ENCODE measurements at places on chromosomes 12 and 14.

DNA sequence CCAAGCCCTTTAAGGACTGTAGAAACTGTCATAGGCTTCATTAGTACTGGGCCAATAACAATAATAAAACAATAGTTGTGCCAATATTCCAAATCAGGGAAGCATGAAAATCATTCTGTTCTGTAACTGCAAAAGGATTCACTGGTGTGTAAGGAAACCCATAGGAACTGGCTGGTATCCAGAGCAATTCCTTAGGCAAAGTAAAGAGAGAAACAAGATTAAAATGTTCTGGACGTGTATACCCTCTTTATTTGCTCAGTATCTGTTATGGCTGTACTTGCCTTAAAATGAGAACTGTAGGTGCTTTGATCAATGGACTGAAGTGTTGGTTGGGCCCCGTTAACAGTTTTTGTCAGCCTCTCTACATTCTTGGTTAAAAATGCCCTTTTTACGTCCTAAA, 72.4 kb upstream of the STAC3 start:
- no peak for DNase-seq

DNA sequence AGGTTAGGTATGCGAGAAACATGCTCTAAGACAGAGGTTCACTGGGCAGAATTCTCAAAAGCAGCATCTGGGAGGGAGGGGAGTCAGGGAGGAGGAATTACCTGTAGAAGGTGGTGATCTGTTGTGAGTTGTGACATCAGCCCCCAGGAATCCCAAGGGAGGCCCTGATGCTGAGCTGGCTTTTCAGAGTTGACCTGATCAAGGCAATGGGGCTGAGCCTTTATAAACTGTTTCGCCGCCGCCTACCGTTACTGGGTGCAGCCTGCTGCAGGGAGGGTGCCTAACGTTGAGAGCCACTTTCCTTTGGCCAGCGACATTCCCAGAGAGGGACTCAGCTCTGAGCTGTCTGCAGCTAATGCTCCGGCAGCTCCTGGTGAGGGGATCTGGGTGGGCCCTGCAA, 257.9 kb upstream of the TMEM132C start:
- no peak for DNase-seq

DNA sequence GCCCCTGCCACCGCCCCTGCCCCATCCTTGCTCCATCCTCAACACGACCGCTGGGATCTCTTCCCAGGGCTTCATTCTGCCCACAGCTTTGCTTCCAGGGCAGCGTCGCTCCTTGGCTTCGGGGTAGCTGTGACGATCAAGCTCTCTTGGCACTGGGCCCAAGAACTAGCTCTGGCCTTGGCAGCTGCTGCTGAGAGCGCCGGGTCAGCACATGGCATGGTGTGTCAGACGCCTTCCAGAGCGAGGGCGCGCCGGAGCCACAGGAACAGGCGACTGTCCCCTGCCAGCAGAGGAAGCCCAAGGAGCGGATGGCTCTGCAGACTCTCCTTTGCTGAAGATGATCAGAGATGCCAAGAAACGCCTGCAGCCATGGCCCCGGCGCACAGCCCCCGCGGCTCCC, 15.9 kb downstream of the RAB35 start:
- DNase-seq, result no peak

DNA sequence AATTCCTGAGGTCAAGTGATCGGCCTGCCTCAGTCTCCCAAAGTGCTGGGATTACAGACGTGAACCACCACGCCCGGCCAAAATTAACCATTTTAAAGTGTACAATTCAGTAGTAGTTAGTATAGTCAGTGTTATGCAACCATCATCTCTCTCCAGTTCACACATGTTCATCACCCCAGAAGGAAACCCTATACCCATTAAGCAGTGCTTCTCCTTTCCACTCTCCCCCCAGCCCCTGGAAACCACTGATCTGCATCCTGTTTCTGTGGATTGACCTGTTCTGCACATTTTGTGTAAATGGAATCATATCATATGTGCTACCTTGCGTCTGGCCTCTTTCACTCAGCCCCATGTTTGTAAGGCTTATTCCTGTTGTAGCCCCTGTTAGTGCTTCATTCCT, 52.2 kb downstream of the PHETA1 start:
- no peak for DNase-seq

DNA sequence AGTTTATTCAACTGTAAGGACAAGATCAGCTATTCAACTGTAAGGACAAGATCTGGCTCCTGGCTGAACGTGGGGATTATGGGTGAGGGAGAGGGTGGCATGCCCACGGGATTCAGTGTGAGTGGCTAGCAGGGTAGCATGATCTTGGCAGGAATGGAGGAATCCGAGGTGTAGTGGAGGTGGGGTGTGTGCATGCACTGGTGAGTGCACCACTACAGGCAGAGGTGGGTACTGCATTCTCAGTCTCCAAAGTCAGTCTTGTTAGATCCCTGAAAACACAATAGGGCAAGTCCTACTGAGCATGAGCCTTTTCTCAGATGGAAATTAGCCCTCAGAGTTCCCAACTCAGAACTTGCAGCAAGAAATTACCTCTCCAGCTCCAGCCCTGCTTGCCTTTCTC, 32.2 kb upstream of the DCD start:
- peak; percentile 49 for DNase-seq

DNA sequence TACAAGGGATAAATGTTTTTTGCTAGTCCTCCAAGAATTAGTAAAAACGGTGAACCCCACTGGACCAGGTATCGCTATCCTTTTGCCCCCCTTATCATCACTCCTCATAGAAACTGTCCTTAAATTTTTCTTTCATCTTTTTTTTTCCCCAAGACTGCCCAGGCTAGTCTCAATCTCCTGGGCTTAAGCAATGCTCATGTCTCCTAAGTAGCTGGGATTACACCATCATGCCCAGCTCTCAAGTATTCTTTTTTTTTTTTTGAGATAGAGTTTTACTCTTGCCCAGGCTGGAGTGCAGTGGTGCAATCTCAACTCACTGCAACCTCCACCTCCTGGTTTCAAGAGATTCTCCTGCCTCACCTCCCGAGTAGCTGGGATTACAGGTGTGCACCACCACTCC, 9.7 kb downstream of the IRF2BPL start:
- DNase-seq, result no peak

DNA sequence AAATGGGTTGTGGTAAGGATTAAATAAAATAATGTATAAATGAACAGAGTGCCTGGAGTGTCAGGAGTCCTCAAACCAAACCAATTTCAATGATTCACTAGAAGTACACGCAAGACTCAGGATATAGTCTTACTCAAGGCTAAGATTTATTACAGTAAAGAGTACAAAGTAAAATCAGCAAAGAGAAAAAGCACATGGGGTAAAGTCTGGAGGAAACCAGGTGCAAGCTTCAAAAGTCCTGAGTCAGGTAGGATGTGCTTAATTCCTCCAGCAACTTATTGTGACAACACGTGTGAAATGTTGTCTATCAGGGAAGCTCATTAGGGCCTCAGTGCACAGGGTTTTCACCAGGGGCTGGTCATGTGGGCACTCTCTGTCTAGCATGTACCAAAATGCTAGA, 105.8 kb upstream of the NAP1L1 start:
- DNase-seq, result no peak

DNA sequence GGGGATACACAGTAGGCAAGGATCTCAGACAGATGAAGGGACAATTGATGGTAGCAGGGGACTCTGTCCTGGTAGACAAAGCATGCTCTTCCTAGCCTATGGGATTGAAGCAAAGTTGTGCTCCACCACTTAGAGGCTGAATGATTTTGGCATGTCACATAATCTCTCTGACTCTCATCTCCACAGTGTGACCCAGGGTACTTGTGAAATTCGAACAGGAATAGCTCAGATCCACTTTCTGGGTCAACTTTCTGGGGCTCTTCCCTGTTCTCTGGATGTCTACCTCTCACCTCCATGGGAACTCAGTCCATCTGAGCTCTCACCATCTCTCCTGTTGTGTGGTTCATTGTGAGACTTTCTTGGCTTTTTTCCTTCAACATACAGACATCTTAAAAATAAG, 1.7 kb upstream of the DCD start:
- DNase-seq, result no peak

DNA sequence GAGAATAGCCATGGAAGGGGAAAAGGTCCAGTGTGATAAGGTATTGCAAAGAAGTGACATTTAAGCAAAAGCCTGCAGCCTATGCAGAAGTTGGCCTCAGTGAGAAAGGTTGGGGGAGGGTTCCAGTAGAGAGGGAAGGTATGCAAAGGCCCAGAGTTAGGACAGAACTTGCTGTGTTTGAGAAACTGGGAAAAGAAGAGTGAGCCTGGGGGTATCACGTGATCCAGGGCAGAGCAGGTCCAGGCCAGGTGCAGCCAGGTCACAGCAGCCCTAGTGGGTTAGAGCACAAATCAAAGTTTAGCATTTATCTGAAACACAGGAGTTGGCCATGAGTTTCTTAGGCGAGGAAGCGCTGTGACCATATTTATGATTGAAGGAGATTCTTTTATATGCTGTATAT, 1.6 kb downstream of the SERPINA5 start:
- no peak for DNase-seq

- no peak for DNase-seq
Observed at GRCh38 chr14:80200093-80200492, 11.2 kb downstream of the DIO2 start.

- DNase-seq, result no peak
Observed at GRCh38 chr14:100111931-100112704, 46.9 kb downstream of the EVL start.
